Occipital lobe (tissue), 3 donors: ENCODE measurements at places on chromosomes 12 and 14. TPM values are rescaled to one million over a fixed set of nuclear protein-coding genes. Genes with fewer than 3 reads are reported as not detected.

Gene ENDOU
- total RNA-seq = not detected

Gene ACRBP
- total RNA-seq = 0.62 TPM

Gene VASH1
- 90.8 TPM for total RNA-seq

Gene MANSC1
- 1.9 TPM for total RNA-seq

Gene ABCB9
- total RNA-seq = 21.2 TPM

Gene ATL1
- 99.8 TPM for total RNA-seq

DNA sequence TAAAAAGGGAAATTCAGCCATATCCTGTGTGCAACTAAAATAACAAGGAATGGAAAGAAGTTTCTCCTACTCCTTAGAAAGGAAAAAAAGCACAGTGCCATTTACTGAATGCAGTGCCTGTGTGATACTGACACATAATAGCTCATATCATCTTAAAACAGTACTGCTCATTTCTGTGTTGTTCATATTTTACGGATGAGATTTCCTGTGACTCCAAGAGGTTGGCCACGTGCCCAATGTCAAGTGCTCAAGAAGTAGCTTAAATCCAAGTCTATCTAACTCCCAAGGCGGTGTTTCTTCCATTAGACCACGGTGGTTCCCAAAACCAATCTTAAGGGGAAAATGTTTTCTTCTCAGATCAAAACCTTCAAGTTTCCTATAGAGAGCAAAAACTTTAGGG, 20.0 kb downstream of the MAP3K9 start:
- DNase-seq = no peak

GRCh38 chr14:71523630-71524319, 408.5 kb upstream of the RGS6 start:
- DNase-seq = no peak

DNA sequence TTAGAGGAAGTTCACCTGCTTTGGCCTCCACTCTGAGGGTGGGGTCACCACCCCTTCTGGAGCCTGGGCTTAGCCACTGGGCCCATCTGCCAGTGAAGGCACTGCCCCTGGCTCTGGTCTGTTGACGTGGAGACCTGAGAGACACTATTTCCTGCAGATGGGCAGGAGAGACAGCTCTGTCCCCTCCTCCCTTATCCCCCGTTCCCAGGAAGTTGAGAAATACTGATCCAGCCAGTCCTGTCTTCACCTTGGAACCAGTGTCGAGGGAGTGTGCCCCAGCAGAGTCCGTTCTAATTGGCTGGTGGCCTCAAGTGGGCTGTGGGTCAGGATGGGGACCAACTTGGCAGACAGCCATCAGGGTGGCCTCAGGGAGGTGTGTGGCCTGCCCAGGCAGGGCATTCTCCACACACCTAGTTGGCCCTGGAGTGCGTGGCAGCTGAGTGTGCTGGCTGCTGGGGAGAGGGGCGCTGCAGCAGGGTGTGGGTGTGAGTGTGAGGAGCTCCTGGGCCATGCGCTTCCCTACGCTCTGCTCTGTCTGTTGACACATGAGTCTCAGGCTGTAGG, 25.4 kb downstream of the CLSTN3 start:
- no peak for DNase-seq

DNA sequence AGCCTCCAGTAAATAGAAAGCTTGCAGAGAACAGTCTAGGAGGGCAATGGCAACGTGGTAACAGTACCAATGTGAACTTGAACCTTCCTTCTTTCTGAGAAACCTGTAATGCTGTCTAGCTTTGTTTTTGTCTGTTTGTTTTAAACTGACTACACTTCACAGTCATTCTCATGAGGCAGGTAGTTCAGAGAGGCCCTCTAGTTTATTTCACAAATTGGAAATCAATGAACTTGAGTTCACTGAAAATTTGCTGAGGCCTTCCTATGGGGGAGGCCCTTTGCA, 2.9 kb upstream of the ATP2A2 start:
- DNase-seq = no peak

- DNase-seq = no peak
Measured at GRCh38 chr12:3896801-3897351, 23.7 kb upstream of the PARP11 start.
